M059J (cell line): ENCODE measurements at places on chromosomes 6 and 20.

DNA sequence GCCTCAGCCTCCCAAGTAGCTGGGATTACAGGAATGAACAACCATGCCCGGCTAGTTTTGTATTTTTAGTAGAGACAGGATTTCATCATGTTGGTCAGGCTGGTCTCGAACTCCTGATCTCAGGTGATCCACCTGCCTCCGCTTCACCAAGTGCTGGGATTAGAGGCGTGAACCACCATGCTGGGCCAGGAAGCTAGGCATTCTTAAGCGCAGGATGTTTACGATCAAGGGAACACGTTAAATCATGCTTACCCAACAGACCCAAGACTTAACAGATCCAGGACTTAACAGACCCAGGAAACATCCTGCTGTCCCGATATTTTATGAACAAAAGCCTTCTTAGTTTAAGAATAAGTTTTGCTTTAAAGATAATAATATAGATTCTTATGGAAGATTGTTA is 9.1 kb downstream of the PTGIS start:
- no peak for DNase-seq

GRCh38 chr6:24522228-24523176 is 27.7 kb downstream of the ALDH5A1 start:
- DNase-seq = no peak

- DNase-seq = no peak
These were observed 42.9 kb downstream of the ATXN1 start for GRCh38 chr6:16718356-16718755.

DNA sequence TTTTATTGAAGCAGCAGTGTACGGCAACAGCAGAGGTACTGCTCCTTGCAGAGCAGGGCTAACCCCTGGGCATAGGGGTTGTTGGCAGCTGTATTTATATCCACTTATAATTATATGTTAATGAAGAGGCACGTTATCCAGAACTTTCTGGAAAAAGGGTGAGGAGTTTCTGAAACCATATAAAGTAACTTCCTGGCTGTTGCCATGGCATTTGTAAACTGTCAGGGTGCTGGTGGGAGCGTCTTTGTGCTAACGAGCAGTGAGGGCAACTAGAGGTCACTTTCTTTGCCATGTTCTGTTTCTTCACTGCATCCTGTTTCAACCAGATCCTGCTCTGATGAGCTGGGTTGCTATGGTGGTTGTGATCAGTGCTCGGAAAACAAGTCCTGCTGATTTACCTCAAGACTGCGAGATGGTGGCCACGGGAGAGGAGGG is 11.1 kb upstream of the ARFGEF2 start:
- DNase-seq = peak; percentile 69

DNA sequence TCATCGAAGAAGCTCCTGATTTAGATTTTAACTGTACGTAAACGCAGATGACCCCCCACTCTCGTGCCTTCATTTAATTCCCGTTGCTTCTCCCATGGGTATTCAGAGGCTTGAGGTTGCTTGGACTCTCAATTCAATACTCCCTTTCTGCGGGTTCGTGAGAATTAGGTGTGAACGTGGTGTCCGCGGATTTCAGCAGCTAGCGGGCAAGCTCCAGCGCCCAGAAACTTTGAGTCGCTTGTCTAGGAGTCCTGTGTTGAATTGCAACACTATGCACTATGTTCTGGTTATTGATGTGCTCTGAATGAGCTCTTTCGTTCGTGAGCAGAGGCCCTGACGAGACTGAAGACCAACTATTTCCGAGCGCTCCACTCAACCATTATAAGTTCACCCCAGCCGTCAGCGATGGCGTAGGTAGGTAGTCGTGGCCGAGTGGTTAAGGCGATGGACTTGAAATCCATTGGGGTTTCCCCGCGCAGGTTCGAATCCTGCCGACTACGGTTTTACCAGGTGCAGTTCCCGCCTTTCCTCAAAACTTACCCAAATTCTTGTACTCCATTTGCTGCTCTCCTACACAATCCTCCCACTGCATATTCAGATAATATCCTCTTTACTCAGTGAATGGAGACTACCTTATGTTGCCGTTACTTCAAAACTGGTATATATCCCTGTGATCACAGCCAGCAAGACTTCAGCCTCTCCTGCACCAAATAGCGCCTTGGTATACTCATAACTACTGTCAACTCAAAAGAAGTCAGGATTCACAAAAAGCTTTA is 72.6 kb upstream of the ZNF184 start:
- peak; percentile 80 for DNase-seq

DNA sequence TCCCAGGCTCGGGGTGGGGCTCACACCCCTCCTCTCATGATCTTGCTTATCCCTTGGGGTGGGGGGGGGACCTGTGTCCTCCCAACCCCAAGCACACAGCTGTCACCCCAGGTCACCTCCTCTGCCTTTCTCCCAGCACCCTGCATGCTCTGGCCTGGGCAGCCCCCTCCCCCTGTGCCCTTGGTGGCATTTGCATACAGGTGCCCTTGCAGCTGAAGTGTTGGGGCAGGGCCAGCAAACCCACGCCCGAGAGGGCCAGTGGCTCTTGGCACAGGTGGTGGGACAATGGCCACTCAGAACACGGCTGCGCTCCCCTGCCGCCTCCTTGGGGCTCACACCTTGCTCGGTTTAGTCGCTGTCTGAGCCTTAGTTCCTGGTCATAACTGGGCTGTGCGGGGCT is 11.3 kb upstream of the MYT1 start:
- no peak for DNase-seq

DNA sequence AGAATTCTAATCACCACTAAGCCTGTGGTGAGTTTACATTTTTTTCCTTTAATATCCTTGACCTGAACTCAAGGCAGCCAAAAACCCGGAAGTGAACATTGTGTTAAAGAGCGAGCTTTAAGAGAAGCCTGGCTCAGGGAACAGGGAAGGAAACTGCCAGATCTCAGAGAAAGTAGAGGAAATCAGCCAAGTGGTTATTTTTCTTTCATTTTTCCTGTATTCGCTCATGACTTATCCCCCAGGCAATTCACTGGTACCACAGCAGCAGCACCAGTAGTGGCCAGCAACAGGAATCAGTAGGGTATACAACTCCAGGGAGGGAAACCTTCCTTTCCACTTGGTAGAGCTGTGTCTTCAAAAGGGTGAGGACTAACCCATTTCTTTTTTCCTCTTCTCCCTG is 89.6 kb upstream of the HMGCLL1 start:
- DNase-seq = peak; percentile 80

DNA sequence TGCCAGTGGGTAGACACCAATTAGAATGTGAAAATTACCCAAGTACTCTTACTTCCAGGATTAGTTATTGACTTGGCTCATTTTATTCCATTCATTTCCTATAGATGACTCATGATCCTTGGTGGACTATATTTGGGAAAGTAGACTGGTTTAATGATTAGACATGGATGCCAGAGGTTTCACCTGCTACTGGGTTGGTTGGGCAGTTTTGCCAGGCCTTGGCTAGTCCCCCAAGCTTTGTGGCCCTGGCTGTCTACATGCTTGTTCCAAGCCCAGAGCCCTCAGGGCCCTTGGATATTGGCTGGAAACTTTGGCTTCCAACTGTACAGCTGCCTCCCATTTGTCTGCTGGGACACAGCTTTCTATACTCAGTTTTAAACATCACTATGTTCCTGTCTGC is 104.1 kb downstream of the ZFP64 start:
- peak; percentile 26 for DNase-seq

DNA sequence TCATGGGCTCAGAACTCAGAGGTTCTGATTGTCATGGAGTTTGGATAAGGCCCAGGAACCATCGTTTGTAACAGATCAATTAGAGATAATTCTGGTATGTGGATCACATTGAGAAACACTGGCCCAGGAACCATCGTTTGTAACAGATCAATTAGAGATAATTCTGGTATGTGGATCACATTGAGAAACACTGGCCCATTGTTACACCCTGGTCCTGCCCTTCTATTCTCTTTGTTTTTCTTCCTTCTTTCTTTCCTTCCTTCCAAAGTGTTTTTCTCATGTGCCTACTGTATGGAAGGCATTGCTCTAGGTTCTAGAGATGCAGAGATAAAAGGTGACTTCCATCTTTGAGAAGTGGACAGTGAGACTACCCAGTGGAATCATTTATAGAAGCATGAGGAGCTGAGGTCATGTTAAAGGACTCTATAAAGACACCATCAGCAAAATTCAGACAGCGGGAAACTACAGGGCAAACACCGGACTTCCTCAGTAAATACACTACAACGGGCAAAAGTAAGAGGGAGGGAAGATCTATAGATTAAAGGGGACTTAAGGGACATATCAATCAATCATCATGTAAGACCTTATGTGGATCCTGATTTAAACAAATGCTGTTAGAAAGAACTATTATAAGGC is 153.8 kb downstream of the UNC5CL start:
- no peak for DNase-seq

DNA sequence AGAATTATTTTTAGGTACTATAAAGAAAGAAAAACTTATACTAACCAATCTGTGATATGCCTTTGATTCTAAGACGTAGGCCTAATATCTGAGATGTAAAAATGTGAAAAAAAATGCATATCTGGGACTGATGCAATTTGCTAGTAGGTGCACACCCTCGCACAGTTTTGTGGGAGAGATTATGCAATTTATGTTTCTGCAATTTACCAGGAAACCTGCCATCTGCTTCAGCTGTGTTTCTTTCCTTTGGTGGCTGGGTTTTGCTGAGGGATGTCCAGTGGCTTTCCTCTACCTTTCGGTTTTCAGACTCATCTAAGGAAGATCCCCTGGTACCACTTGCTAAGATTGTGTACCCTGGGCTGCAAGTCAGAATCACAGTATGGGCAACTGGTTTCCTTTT is 186.9 kb downstream of the ZFP64 start:
- DNase-seq = no peak

DNA sequence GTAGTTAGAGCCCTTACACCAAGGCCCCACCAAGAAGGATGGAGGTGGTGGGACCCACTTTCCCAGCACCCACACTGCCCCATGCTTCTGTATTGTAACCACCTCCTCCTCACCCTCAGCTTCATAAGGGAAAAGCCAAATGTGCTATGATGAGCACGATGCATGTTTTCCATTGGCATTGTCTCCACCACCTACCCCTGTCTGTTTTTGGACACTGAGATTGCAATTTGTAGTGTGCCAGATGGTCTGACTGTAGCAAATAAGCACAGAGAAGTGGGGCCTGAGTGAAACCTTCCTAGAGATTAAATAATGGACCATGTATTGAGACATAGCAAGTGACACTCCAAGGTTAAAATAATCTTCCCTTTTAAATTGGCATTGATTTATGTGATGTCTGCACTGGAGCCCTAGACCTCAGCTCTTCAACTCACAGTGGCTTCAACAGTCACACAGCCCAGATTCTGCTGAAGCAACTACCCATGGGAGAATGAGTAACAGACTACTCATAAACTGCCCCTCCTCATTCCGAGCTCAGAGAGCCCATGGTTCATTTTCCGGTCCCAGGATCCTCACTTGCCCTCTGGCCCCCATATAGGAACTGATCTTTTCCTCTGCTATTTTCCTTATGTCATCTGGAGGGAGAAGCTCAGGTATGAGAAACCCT is 177.9 kb downstream of the COL9A1 start:
- peak; percentile 37 for DNase-seq

- DNase-seq = no peak
These were observed 27.5 kb downstream of the DAAM2 start for GRCh38 chr6:39819676-39820075.

DNA sequence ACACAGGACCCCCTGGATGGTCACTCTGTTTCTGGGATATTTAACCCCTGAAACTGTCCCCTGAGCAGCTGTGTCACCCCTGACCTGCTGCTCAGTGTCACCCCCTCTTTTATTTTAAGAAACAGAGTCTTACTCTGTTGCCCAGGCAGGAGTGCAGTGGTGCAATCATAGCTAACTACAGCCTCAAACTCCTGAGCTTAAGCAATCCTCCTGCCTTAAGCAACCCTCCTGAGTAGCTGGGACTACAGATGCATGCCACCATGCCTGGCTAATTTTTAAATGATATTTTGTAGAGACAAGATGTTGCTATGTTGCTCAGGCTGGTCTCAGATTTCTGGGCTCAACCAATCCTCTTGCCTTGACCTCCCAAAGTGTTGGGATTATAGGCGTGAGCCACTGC is 21.5 kb upstream of the GTSF1L start:
- no peak for DNase-seq

DNA sequence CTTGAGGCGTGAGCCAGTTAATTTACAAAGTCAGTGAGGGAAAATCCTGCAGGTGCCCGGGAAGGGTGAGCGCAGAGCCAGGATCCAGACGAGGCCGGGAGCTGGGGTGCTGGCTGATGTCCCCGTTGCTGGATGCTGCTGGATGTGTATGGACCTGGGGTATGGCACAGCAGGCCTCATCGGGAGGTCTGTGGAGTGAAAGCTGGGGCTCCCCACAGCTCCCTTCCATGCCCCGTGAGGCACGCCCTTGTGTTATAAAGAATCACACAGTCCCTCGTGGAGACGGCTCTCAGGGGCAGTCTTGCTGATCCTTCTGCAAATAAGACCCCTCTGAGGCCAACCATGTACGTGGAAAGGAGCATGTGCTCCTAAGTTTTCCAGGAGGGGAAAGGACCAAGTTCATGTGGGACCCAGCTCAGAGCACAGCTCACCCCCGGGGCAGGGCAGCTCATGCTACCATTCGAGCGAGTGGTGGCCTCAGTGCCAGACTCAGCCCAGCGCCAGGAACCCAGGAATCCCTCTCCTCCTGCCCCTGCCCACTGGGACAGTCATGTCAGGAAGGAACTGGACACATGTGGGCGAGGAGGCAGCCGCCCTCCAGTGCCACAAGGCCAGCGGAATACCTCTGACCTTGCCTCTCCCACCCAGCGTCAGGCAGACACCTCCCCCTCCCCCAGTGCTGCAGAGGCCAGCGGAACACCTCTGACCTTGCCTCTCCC is 97.5 kb downstream of the CDH4 start:
- no peak for DNase-seq

- DNase-seq = peak; percentile 78
These were observed 128.2 kb downstream of the FRK start for GRCh38 chr6:115932481-115932880.

- no peak for DNase-seq
These were observed 93.5 kb upstream of the BMP5 start for GRCh38 chr6:55968926-55969325.

- no peak for DNase-seq
These were observed 108.5 kb upstream of the CHD6 start for GRCh38 chr20:41726727-41727126.

DNA sequence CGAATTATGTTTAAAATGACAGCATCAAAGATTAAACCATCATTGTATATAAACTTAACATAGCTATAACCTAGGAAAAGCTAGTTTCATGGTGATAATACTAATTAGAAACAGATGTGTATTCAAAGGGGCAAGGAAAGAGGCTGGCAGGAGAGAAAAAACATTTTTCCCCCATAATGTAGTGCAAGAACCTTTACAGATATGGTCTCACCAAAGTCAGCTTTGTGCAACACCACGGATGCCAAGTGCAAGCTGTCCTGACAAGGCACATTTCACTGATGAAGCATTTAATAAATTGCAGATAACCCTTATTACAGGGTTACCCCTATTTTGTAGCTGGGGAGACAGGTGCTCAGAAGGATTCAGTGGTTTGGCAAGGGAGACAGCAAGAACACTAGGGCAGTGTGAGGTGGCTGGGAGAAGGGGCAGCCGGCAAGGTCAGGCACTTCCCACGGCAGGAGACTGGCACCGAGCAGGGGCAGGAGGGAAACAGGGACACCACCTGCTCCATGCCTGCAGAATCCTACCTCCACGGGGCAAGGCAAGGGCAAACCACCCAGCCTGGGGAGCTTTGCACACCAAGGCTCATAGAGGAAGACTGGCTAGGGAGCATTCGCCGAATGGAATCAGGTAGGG is 6.5 kb downstream of the RPS6KA2 start:
- DNase-seq = no peak
